ENCODE measurements at places on chromosomes 13 and 19.

DNA sequence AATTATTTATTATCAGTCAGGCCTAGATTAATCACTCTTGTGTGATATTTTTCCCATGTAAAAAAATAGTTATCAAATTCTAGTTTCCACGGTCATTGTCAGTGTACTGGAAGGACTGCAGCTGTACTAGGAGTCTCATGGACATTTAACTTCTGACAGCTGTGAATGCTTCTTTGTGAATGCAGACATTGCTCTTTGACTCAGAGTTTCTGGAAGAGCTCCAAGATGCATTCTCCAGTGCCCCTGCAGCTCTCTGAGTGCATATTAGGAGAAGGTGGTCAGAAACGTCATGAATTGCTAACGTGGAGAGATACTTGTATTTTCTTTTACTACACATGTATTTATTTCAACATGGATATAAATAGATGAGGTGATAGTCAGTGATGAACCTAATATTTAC, 9.7 kb upstream of the SLITRK5 start:
- no peak for DNase-seq

DNA sequence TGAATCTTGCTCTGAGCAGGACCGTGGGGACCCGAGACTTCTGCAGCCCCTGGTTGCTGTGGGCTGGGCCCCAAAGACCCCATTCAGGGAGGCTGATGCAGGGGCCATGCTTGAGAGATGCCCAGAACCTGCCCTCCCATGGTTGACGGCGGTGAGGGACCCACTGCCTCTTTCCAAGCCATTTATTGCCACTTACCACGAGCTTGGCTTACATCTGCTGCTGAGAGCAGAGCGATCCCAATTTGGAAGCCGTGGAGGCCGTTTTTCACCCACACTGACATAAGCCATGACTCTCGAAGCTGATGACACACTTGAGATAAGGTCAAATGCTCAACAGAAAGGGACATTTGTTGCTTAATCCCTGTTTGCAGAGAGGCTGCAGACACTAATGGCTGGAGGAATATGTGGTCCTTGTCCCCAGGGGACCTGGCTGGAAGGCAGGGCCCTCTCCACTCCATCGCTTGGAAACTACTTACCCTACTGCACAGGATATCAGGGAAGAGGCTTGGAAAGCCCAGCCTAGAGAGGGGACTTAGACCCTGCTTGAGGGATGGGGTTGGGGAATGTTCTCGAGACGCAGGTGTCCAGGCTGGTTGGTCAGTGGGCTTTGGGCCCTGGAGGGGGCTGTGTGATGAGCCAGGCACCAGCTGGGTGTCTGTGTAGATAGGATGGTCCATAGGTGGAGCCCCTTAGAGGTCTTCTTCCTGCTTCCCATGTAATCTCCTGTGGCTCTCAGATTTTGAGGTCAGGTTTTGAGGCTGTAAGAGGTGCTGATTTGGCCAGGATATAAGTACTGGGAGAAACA, 15.3 kb downstream of the ZNF536 start:
- no peak for DNase-seq

- DNase-seq: no peak
These were observed 808.6 kb upstream of the ARGLU1 start for GRCh38 chr13:107376341-107377125.

- no peak for DNase-seq
These were observed 8.8 kb upstream of the GIPR start for GRCh38 chr19:45659096-45659729.

- DNase-seq: no peak
These were observed 1.0 kb downstream of the MBNL2 start for GRCh38 chr13:97223037-97223710.

DNA sequence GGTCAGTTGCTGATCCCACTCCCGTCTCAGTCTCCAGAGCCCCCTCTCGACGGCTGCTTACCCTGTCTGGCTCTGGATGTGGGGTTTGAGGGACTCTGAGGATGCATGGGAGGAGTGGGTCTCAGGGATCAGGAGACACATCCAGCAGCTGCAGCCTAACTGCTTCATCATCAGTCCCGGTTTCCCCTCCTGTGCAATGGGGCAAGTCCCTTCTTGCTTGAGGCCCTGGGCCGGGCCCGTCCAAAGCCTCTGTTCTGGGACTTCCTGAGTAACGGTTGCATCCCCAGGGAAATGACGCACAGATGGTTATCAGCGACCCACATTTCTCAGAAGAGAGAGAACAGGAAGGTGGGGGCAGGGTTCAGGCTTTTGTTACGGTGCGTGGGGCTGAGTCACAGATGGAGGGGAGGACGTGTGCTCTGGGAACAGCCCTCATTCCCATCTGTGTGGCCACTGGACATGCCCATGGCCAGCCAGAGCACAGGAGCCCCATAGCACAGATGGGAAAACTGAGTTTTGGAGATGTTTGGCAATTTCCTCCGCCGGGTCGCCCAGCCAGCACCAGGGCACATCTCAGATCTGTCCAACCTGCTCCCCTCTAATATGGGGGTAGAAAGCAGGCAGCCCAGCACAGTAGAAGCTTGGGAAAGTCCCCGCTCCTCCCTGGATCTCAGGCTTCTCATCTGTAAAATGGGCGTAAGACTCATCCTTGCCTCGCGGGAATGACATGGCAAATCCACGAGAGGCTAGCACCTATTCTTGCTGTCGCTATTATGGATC, 19.3 kb downstream of the GNA15 start:
- DNase-seq: no peak

DNA sequence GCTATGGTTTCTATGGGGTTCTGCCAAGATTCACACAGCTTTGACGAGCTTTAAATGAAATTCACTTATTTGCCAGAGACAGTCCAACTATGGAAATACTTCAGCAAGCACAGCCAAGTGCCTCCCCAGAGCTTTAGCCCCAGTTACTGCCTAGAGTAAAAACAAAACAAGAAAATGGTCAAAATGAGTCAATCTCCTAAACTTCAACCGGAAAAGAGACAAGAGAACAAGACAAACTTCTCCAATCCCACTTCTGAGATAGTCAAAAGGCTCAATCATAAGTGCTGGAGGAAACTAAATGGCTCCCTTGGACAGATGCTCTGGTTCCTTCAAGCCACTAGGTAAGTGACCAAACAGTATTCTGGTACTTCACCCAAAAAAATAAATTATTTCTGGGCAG, 65.8 kb downstream of the KATNAL1 start:
- no peak for DNase-seq

- no peak for DNase-seq
These were observed 40.3 kb downstream of the ZNF787 start for GRCh38 chr19:56080669-56081401.

- no peak for DNase-seq
These were observed 449.3 kb downstream of the PCDH9 start for GRCh38 chr13:66780814-66781213.

DNA sequence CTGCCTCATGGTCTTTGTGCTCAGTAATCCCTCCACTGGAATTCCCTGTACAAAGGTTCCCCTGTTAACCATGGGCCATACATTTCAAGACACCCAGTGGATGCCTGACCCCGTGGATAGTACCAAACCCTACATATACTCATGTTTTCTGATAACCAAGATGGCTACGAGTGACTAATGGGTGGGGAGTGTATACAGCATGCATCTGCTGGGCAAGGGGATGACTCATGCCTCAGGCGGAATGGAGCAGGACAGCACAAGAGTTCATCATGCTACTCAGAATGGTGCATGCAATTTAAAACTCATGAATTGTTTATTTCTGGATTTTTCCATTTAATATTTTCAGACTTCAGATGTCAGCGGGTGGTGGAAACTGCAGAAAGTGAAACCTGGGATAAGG, 13.3 kb upstream of the FGF9 start:
- DNase-seq: no peak

GRCh38 chr13:83549671-83550070, 332.6 kb downstream of the SLITRK1 start:
- no peak for DNase-seq

GRCh38 chr13:28319528-28319927, 175.4 kb downstream of the FLT1 start:
- DNase-seq: no peak

GRCh38 chr13:21071924-21072323, 10.5 kb upstream of the LATS2 start:
- DNase-seq: no peak

- no peak for DNase-seq
These were observed 245.1 kb downstream of the LMO7 start for GRCh38 chr13:75881109-75881775.

DNA sequence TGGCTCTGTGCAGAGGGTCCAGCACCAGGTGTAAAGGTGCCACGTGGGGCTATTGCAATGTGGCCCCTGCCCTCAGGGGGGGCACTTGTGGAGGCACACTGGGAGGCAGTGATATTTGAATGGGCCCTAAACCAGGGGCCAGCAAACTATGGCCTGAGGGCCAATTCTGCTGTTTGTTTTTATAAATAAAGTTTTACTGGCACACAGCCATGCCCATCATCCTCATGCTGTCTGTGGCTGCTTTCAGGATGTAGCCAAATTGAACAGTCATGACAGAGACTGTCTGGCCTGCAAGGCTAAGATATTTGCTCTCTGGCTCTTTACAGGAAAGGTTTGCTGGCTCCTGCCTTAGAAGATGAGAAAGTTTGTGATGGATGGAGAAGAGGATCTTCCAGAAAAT, 33.9 kb upstream of the RANBP3 start:
- DNase-seq: no peak

DNA sequence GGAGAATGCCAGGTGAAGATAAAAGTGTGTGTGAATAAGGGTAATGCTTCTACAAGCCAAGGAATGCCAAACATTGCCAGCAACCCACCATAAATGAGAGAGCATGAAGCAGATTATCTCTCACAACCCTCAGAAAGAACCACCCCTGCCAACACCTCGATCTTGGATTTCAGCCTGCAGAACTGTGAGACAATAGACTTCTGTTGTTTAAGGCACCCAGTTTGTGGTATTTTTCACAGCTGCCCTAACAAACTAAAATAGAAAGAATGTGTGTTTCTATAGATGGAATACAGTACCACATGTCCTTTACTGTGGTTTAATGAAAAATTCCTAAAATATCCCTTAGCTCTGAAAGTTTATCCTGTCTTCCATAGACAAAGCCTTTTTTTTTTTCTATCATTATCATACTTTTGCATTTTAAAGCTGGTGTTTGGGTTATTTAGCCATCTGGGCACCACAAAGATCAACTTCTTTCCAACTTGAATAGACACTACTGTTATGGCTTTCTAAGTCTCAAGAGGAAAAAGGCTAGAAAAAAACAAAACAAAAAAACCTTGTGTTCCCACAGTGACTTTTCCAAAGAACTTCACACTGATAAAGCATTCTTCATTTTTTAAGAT, 505.6 kb downstream of the KCTD12 start:
- no peak for DNase-seq

DNA sequence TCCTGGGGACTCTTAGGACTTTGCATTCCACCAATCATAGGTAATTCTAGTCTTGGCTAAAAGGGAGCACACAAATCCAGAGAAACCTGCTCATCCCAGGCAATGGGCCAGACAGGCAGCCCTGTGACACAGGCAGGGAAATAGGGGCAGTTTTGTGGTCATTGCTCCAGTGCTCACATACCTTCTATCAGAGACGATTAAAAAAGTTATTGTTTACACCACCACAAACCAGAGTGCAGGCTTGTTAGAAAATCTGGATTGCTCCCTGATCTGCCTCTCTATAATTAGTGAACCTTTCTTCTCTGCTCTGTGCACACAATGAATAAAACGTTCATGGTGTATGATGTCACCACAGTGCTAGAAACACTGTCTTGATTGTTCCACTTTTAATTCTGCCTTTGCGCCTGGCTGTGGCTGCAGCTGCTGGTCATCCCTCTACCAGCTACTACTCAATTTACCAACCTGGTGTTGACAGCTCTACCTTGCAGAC, 121.6 kb upstream of the SPATA13 start:
- DNase-seq: no peak

DNA sequence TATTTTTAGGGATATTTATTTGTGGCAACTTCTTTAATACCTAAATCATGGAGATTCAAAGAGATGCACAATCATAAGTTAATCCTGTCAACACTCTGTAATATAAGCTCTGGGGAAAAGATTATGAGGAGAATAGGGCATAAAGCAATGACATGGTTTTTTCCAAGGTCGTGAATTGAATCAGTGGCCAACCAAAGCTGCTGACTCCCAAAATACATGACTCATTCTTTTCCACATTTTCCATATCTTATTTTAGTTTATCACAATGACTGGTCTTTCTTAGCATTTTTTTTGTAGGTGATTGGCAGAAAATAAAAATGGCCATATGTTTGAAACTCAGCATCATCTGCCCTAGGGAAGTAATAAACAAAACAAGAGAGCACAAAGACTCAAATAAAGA, 28.5 kb upstream of the RBM26 start:
- DNase-seq: no peak

DNA sequence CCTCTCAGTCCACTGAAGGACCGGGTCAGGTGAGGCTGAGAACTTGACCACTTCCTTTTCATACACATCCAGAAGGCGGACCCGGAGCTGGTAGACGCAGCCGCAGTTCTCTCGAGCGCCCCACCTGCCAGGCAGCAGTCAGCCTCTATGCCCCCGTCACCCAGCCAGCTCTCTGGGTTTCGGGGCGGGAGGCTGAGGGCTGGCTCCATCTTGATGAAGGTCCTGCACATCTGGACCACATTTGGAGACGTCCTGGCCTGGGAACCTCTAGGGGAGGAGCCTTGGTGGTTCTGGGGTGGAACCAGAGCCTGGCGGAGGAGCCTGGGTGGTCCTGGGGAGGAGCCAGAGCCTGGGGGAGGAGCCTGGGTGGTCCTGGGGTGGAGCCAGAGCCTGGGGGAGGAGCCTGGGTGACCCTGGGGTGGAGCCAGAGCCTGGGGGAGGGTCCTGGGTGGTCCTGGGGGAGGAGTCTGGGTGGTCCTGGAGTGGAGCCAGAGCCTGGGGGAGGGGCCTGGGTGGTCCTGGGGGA, 14.3 kb downstream of the MRPS12 start:
- DNase-seq: no peak

DNA sequence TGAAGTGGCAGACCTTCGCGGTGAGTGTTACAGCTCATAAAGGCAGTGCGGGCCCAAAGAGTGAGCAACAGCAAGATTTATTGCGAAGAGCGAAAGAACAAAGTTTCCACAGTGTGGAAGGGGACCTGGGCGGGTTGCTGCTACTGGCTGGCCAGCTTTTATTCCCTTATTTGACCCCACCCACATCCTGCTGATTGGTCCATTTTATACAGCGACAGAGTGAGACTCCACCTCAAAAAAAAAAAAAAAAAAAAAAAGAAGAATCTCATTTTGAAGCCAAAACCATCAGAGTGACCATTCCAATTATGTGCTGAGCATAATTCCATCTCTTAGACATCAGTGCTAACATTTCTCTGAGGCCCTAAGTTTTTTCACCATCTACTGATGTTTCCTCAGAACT, 1.9 kb upstream of the ZNF552 start:
- DNase-seq: no peak

All from NCI-H1048 (cell line).